ENCODE measurements at places on chromosomes 2 and 18.

- no peak for DNase-seq
Observed at GRCh38 chr2:109275120-109276012, 146.4 kb downstream of the SH3RF3 start.

GRCh38 chr2:68279691-68280090 lies 27.4 kb upstream of the PPP3R1 start:
- DNase-seq = no peak

- DNase-seq = no peak
Observed at GRCh38 chr2:202135091-202135874, 62.2 kb downstream of the KIAA2012 start.

- no peak for DNase-seq
Observed at GRCh38 chr2:225309516-225309915, 90.0 kb upstream of the NYAP2 start.

DNA sequence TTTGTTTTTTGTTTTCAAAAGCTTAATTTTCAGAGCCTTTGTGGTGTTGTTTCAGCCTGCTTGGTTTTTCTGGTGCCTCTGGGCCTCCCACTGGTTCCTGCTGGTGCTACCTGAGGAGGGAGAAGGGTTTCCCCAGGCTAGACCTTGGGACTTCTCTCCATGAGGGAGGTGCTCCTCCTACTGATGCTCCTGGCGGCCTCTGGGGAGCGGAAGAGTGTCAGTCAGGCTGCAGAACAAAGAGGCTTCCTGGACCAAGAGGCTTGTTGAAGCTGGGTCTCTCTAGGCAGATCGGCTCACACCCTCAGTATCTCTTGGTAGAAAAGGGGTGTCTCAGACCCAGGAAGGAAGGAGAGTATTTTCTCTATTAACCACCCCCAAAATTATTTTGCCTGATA lies 32.2 kb downstream of the RFX8 start:
- no peak for DNase-seq

GRCh38 chr2:34848132-34848531 lies 1249.0 kb upstream of the FAM98A start:
- no peak for DNase-seq

- no peak for DNase-seq
Observed at GRCh38 chr2:10573709-10574108, 116.1 kb downstream of the NOL10 start.

DNA sequence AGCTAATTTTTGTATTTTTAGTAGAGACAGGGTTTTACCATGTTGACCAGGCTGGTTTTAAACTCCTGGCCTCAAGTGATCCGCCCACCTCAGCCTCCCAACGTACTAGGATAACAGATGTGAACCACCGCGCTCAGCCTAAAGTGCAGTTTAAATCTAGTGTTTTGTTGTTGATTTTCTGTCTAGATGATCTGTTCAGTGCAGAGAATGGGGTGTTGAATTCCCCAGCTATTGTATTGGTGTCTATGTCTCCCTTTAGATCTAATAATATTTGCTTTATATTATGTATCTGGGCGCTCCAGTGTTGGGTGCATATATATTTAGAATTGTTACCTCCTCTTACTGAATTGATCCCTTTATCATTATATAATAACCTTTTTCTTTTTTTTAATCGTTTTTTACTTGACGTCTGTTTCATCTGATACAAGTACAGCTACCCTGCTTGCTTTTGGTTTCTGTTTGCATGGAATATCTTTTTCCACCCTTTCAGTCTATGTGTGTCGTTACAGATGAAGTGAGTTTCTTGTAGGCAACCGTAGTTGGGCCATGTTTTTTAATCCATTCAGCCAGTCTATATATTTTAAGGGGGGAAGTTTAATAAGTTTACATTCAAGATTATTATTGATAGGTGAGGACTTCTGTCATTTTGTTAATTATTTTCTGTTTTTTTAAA lies 34.3 kb downstream of the GALM start:
- no peak for DNase-seq

DNA sequence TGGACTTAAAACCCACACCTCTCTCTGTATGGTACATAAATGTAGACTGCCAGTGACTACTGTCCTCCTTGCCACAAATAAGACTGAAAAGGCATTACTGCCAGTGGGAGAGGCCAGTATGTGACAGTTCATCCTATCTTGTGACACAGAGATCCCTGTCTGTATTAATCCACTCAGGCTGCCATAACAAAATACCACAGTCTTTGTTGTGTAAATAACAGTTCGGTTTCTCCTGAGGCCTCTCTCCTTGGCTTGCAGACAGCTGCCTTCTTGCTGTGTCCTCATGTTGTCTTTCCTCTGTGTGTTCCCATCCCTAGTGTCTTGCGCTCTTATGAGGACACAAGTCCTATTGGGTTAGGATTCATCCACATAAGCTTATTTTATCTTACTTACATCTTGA lies 46.4 kb upstream of the IL1RL1 start:
- DNase-seq = no peak

All from stimulated activated CD4-positive, alpha-beta T cell treated with anti-CD3 and anti-CD28 coated beads, Interleukin-2, amount 100 ng/mL, for 4 hours (primary cell).